PC-9 (cell line): ENCODE measurements at places on chromosomes 5 and 9. TPM values are rescaled to one million over a fixed set of nuclear protein-coding genes. Genes with fewer than 3 reads are reported as not detected.
A peak's percentile ranks its signal among the peaks of the same experiment; 100 is the strongest.

C9 gene
- total RNA-seq, result not detected in 2 replicates

DMRT2 gene
- total RNA-seq, result not detected in 2 replicates

DNA sequence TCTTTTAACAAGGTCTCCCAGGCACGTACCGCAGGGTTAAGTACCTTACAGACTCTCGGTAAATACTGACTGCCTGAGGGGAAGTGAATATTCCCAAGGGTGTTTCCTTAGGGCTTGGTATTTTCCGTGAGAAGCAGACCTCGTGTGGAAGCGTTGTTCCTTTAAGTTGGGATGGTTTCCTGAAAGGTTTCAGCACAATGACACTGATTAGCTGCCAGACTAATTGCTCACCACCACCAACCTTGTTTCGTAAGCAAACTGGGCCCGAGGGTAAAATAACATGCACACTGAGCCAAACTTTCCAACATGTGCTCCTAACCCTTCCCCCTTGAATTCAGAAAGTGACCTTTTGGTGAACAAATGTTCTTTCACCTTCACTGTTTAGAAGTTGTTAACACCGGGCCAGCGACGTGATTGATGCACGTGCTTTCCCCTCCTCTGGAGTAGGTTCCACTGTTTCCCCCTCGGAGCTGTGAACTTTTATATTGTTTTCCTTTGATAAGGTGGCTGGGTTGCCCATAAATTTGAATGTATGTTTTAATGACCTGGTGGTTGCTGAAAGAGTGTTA, 128.1 kb upstream of the RPS23 start:
- H3K27ac ChIP-seq, result peak overlapping the region; percentile 99
- peak overlapping the region; percentile 35; the same call in 1 of the 2 replicates for H3K4me3 ChIP-seq
- no peaks in the 10 kb centered on the region for H3K27me3 ChIP-seq
- H3K36me3 ChIP-seq, result no peaks in the 10 kb centered on the region
- peaks cover 33% of the 10 kb centered on the region for H3K4me1 ChIP-seq

GRCh38 chr5:89597878-89598277, 714.9 kb upstream of the MEF2C start:
- H3K27ac ChIP-seq, result no peak overlapping the region
- H3K4me3 ChIP-seq, result no peak overlapping the region
- H3K4me1 ChIP-seq, result no peaks in the 10 kb centered on the region
- no peaks in the 10 kb centered on the region for H3K27me3 ChIP-seq
- no peaks in the 10 kb centered on the region for H3K36me3 ChIP-seq
- DNase-seq, result no peak
